ENCODE measurements at places on chromosomes 2 and 18. TPM values are rescaled to one million over a fixed set of nuclear protein-coding genes. Genes with fewer than 3 reads are reported as not detected.

GRCh38 chr2:159211447-159212396 lies 74.8 kb downstream of the WDSUB1 start:
- no peak for DNase-seq

The SERPINB2 gene
- total RNA-seq = not detected

DNA sequence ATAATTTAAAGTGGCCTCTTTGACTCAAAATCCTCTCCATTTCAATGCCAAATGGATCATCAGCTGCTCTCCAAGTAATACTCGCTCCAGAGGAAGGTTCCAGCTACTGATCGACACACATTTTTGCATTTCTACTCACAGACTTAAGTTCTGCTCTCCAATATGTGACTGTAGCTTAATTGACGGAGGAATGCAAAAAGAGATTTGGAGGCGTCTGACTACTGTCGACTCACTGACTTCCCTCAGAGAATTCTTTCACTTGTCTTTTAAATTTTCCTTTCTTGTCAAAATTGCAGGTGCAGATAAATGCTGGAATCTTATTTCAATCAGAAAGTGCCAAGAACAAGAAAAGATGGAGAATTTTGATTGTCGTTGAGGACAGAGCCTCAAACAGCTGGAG lies 84.1 kb upstream of the PAPOLG start:
- DNase-seq = no peak

The LINC00305 gene
- total RNA-seq = not detected

GRCh38 chr18:32019251-32019948 lies 775 bp downstream of the RNF125 start:
- DNase-seq = peak; percentile 35

The CFAP65 gene
- total RNA-seq = not detected
